ENCODE measurements at places on chromosomes 16 and 17. TPM values are rescaled to one million over a fixed set of nuclear protein-coding genes. Genes with fewer than 3 reads are reported as not detected.

Gene CA4
- total RNA-seq: not detected

Gene HASPIN
- total RNA-seq: 25.2 TPM

Gene HS3ST3A1
- total RNA-seq: 2.8 TPM

Gene AOC3
- total RNA-seq: 0.53 TPM

Gene KRT20
- not detected for total RNA-seq

Gene CNGB1
- not detected for total RNA-seq

Gene PRAC2
- not detected for total RNA-seq

Gene FOXJ1
- total RNA-seq: 0.13 TPM

GRCh38 chr16:47299587-47299986, 155.8 kb upstream of the NETO2 start:
- no peak for DNase-seq

- no peak for DNase-seq
These were observed 40.8 kb upstream of the CIBAR2 start for GRCh38 chr16:85153046-85153445.

- no peak for DNase-seq
These were observed 46.9 kb downstream of the AXIN2 start for GRCh38 chr17:65514541-65514940.

DNA sequence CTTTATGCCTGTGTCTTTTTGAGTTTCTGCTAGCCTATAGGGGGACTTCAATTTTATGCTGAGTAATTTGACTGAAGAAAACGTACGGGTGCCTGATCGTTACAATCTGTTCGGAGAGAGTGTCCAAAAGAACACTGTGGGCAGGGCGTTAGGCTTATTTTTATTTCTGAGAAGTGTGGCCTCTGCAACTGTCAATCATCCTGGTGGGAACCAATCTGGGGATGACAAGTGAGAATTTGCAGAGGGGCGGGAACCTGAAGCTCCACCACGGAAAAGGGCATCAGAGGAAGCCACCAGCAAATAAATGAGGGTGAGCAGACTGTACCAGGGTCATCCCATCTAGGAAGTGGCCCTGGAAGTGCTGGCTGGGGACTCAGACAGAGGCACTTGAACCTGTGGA, 12.0 kb upstream of the CDYL2 start:
- no peak for DNase-seq

DNA sequence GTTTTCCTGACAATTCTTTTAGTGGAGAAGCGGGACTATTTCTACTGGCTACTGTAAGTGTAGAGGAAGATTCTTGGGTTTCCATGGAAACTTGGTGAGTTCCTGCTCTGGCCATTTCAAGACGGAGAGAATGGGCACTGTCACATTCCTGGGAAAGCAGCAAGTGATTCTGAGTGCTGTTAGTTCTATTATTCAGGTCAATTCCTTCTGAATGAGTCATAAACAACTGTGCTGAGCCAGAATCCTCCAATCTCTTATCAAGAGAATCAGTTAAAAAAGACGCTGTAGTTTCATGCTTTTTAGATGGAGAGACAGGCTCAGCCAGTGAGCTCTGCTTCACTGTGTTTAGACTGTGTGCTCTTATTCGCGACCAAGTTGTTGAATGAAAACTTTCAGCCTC, 19.6 kb downstream of the AKAP10 start:
- no peak for DNase-seq

GRCh38 chr16:54203851-54204505, 82.6 kb downstream of the IRX3 start:
- DNase-seq: no peak

GRCh38 chr17:79353548-79353947, 257.3 kb downstream of the RBFOX3 start:
- no peak for DNase-seq

GRCh38 chr17:46166692-46167249, 26.5 kb downstream of the KANSL1 start:
- no peak for DNase-seq

GRCh38 chr17:57858838-57859237, 9.0 kb upstream of the MRPS23 start:
- DNase-seq: no peak

DNA sequence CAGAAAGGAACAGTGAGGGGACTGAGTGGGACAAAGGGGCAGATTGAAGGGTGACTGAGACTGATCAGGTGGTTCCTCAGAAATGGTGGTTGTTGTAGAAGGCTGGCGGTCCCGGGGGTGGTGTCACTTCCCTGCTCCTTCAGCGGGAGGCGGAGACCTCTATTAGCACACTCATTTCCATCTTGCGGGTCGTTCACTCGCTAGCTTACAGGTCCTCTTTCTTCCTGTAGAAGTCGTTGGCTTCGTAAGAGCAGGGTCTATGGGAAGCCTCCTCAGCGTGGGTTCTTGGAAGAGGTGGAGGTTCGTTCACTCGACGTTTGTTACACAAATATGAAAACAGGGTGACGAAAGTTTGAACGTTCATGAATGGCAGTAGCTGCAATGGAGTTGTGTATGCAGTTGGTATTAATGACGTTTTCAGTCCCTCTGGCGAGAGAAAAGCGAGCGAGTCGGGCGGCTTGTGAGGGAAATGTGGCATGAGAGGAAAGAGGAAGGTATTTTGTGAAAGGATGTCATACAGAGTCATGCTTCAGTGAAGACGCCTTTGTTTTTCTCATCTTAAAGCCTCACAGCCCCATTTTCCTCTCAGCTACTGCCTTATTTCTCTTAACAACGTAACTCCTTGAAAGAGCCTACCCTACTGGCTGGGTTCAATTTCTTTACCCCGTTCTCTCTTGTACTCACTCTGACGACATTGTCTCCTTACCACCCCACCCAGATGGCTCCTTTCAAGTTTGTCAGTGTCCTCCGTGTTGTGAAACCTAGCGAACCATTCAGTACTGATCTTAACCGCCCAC, 667 bp downstream of the EFCAB13 start:
- DNase-seq: peak; percentile 68

DNA sequence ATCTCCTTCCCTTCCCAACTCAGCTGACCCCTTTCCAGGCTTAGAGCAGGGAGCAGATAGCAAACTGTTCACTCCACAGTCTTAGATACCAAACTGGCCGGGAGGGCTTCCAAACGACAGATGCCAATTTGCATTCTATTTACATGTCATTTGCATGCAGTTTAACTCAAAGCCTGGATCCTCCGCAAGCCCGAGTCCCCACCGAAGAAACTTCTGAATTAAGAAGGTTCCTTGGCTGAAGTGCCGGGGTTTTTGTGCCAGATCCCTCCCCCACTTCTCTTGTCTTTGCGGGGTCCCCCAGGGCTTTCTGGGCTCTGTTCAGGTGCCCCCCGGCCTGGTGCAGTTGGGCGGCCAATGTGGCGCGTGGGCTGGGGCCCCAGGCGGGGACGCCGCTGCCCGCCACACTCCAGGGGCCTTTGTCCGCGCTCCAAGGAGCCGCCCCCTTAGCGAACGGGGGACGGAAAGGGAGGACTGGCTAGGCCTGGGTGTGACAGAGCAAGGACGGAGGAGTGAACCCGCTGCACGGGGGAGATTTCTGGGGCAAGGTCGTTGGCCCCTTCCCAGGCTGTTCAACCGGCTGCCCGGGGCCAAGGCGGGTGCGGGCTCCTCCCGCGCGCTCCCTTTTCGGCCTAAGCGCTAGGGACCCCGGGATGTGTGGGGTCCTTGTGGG, 1.2 kb downstream of the GPRC5B start:
- no peak for DNase-seq

GRCh38 chr17:74697515-74697914, 15.2 kb downstream of the CD300LF start:
- no peak for DNase-seq

- no peak for DNase-seq
These were observed 52.5 kb upstream of the WSB1 start for GRCh38 chr17:27241346-27241946.

All from activated CD4-positive, alpha-beta memory T cell treated with anti-CD3 and anti-CD28 coated beads, Interleukin-2, amount 10 ng/mL, durations not matched to agents 7 days and 5 days (primary cell).